ENCODE measurements at places on chromosomes 3 and 15. TPM values are rescaled to one million over a fixed set of nuclear protein-coding genes. Genes with fewer than 3 reads are reported as not detected.

MAGI1 gene
- 32.7 TPM for polyA plus RNA-seq

SAXO2 gene
- 8.0 TPM for polyA plus RNA-seq

NXPE3 gene
- 7.7 TPM for polyA plus RNA-seq

LIPH gene
- polyA plus RNA-seq = 0.93 TPM

All from left kidney (tissue), 8 donors.